ENCODE measurements at places on chromosomes 12 and 14.

DNA sequence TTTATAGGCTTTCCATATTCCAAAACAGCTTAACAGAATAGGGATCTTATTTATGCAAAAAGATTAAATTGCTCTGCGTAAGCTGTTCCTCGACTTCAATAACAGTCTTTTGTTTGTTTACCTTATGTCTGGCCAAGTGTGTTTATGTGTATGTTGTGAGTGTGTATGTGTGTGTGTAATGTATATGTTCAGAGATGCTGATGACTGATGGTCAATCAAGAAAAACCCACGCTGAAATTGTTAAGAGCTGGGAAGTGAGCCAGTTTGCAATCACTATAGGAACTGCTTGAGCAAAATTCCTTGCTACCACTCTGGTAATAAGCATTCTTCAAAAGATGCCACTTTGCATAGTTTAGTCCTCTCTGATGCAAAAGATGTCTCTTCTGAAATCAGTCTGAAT is 59.6 kb downstream of the PRKD1 start:
- no peak for DNase-seq

GRCh38 chr12:123743002-123743401 is 19.1 kb upstream of the DNAH10 start:
- DNase-seq: no peak

DNA sequence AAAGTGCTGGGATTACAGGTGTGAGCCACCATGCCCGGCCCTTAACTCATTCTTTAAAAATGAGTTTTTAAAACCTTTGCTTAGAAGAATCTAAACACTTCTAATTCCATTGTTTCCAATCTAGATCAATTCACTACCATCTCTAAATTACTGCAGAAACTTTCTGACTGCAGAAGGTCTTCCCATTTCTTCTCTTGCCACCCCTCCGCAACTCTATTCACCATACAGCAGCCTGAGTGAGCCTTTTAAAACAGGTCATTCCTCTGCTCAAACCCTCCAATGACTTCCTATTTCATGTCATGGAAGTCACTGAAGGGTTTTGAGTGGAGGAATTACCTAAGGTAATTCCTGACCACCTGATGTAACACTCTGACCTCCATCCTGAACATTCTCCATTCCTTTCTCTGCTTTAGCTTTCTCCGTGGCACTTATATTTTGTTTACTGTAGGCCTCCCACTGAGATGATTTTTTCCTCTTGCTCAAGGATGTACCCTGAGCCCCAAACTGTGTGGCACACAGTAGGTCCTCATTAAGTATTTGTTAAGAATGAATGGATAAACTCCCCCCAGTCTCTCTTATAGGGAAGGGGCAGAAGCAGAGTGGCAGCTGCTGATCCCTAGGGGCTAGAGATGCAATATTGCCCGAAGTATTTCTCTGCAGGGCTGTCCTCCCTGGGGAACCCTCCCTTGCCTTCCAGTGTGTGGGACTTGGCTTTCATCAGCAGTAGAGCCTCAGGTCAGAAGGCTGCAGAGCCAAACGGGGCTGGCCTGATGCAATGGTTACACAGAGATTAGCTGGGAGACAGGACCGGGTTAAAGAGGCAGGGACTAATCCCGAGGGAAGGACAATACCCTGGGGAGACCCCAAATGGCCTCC is 1.2 kb downstream of the DDIT3 start:
- no peak for DNase-seq

DNA sequence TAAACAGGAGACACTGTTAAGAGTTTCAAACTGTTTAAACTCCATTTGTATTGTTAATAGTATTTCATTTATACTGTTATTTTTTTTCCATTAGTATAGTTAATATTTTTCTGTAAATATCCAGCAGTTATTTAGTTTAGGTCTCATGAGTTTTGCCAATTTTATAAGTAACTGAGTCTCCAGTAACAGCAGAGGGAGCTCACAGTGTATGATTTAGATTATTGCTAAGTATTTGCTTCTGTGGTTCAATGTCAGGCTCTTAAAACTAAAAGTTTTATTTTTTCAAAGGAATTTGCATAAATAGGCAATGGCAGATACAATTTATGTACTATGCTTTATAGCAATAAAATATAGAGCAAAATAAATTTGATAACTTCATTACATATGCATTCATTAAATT is 209.7 kb downstream of the ATXN7L3B start:
- no peak for DNase-seq

All from keratinocyte (primary cell).